ENCODE measurements at places on chromosomes 7 and 10.

DNA sequence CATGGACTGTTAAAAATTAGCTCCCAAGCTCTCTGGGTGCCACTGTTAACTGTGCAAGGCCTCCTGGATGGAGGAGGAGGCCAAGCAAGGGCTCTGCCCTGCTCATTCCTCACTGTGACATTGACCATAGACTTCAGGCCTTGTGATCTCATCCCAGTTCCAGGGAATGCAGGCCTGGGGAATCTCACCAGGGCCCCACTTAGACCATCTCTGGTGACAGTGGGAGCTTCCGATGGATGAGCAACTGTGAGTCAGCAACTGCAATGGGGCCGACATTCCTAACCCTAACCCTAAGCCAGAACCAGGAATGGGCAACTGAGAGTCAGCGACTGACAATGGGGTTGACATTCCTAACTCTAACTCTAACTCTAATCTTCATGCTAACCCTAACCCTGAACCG, 50.4 kb upstream of the MSMB start:
- DNase-seq = peak; percentile 12

DNA sequence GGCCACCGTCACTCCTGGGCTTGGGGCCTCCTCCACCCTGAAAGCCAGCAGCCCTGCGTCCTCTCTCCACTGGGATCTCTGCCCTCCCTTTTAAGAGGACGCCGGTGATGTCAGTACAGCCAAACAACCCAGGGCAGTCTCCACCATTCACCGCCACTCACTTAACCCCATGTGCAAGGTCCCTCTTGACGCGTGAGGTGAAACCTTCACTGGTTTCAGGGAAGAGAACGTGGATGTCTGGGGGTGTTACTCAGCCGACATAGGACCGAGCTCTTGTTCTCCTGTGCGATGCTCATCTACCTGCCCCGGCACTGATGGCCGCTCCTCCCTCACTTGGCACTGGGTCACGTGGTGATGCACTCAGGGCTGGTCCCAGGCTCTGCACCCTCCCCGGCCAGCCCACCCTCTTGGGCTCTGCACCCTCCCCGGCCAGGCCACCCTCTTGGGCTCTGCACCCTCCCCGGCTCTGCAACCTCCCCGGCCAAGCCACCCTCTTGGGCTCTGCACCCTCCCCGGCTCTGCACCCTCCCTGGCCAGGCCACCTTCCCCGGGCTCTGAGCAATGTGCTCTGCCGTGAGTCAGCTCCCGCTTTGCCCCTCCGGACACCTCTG, 36.1 kb downstream of the ADGRA1 start:
- no peak for DNase-seq

DNA sequence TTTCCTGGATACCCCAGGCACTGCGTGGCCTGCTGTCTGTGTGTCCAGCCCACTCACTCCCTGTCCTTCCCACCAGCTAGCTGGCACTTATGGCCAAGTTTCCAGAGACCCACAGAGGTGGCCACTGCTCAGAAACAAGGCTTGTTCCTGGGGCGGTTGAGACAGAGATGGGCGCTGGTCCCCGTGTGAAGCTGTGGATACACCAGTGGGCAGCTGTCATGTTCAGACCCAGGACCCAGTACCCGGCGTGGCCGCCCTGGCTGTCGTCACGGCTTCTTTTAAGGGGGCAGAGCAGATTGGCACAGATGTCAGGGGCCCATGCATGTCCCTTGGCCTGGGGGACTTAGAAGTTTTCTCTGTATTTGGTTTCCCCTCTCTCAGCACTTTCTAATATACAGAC, 36.3 kb downstream of the FOXL3 start:
- no peak for DNase-seq

DNA sequence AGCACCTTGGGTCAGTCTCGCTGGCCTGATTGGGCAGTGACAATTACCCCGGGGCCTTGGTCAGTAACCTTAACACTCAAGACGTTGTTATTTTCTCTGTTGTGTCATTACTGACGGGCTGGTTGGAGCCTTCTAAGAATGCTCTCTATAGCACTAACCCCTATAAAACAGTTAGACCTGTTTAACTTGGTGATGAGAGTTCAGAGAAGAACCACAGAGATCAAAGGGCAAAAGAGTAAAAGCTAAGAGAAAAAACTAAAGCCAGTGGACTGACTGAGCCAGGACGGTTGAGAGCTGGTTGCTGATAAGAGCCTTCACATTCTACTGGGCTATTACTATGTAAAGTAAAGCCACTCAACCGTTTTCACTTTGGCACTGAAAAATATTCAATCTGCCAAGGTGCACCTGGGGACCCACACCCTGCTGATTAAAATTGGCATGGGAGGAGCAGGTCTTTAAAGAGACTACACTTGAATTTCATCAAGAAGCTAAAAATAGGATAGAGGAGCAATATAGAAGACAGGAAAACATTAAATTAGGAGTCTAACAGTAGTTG, 13.6 kb upstream of the ITGB1 start:
- DNase-seq = no peak

DNA sequence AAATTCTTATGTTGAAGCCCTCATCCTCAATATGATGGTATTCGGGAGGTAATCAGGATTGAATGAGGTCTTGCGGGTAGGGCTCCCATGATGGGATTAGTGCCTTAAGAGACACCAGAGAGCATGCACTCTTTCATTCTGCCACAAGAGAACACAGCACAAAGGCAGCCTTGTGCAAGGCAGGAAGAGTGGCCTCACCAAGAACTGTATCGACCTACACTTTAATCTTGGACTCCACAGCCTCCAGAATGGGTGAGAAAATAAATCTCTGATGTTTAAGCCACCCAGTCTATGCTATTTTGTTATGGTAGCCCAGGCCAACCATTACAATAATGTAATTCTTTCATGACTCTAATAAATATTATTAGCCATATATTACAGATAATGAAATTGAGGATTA, 8.4 kb downstream of the SEM1 start:
- DNase-seq = no peak

DNA sequence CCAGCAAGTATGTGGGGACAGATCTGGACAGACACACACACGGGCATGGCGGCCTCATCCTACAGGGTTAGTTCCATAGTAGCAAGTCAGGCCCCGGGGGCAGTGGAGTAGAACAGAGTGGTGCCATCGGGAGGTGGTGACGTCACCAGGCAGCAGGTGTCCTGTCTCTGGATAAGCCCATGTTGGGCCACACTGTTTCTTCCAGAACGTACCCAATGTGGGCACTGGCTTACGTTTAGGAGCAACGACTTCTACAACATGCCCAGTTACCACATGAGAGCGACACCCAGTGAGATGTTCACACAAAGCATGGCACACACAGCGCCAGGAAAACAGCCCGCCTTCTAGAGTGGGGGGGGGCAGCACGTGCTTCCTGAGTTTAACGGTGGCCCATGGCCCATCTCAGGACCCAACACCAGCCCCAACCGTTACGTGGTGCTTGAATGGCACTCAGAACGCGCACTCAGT, 67.8 kb downstream of the CTBP2 start:
- DNase-seq = no peak

DNA sequence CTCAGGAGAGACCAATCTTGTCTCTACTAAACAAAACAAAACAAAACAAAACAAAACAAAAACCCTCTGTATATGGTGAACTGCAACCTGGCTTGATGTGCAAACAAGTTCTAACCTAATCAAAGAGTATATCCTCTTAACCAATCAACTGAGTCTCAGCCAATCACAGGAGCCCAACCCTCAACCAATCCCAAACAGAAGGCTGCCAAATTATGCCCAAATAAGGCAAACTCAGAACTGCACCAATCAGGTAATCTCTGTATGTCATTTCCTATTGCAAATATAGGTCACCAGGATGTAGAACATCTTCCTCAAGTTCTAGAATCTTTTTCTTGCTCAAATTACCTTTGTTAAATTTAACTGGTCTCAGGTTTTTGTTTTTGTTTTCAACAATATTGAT, 5.2 kb downstream of the FAM133B start:
- no peak for DNase-seq

GRCh38 chr10:91932737-91933136, 9.2 kb downstream of the BTAF1 start:
- no peak for DNase-seq

Data from fibroblast of upper back skin (primary cell).